ENCODE measurements at places on chromosomes 5 and 9. TPM values are rescaled to one million over a fixed set of nuclear protein-coding genes. Genes with fewer than 3 reads are reported as not detected.

MARCOL gene
- not detected for total RNA-seq

SELENOP gene
- total RNA-seq, result 1,002 TPM

FOXB2 gene
- not detected for total RNA-seq

ZBTB43 gene
- total RNA-seq, result 20.6 TPM

DNA sequence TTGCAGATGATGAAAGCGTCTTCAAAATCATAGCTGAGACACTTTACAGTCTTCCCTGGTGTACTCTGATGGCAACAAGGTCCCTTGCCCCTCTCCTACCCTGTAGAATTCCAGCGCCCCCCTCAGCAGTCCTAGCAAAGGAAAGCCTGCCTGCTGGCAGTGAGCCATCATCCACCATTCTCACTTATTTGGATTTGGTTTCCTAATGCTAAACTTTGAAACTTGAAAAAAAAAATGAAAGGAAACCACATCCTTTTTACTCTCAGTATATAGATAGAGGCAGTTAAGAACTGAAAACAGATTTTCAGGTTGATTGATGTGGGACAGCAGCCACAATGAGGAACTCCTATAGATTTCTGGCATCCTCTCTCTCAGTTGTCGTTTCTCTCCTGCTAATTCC, at the start of gene GZMA:
Gene GZMA (plus strand): TSS at position 299 of the 400 bp plus-strand sequence. CDS start 37 bp downstream, at position 336.
- H3K4me3 ChIP-seq, result no peak within 1 kb of the TSS
- no peaks in the 10 kb centered on the region for H3K4me1 ChIP-seq
- H3K27me3 ChIP-seq, result no peaks in the 10 kb centered on the region
- H3K36me3 ChIP-seq, result no peaks in the 10 kb centered on the region
- H3K27ac ChIP-seq, result no peak within 1 kb of the TSS
- DNase-seq, result no peak

DNA sequence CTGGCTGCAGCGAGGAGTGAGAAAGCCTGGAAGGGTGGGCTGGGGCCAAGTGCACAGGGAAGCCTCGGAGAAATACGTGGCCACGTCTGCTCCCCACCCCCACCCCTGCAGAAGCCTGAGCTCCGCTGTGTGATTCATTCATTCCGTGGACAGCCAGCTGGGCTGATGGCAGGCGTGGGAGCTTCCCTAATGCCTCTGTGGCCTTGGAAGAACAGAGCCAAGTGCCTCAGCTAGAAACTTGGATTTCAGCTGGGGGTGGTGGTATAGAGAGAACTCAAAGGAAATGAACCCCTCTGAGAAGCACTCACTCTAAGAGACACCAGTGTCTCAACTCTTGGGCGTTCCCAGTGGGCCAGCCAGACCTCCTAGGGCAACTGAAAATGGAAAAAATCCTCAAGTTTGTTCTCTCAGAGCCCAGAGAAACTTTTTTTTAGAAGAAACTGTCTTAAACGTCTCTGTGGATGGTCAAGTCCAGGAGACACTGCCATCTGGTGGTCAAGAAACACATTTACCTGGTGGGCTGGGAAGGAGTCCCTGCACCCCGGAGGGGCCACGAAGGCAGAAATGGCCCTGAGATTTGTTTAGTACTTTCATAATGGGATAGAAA, 18.0 kb downstream of the ATOX1 start:
- H3K4me1 ChIP-seq, result no peaks in the 10 kb centered on the region
- no peaks in the 10 kb centered on the region for H3K36me3 ChIP-seq
- no peak for DNase-seq

GRCh38 chr5:9686216-9686615, 56.1 kb upstream of the TAS2R1 start:
- H3K4me3 ChIP-seq, result no peak overlapping the region
- no peaks in the 10 kb centered on the region for H3K27me3 ChIP-seq
- no peak overlapping the region for H3K27ac ChIP-seq

GRCh38 chr9:80948066-80948465, 741.3 kb downstream of the TLE1 start:
- H3K36me3 ChIP-seq, result no peaks in the 10 kb centered on the region
- H3K27me3 ChIP-seq, result no peaks in the 10 kb centered on the region
- DNase-seq, result no peak
- H3K4me1 ChIP-seq, result no peaks in the 10 kb centered on the region
- no peak overlapping the region for H3K4me3 ChIP-seq
- no peak overlapping the region for H3K27ac ChIP-seq

DNA sequence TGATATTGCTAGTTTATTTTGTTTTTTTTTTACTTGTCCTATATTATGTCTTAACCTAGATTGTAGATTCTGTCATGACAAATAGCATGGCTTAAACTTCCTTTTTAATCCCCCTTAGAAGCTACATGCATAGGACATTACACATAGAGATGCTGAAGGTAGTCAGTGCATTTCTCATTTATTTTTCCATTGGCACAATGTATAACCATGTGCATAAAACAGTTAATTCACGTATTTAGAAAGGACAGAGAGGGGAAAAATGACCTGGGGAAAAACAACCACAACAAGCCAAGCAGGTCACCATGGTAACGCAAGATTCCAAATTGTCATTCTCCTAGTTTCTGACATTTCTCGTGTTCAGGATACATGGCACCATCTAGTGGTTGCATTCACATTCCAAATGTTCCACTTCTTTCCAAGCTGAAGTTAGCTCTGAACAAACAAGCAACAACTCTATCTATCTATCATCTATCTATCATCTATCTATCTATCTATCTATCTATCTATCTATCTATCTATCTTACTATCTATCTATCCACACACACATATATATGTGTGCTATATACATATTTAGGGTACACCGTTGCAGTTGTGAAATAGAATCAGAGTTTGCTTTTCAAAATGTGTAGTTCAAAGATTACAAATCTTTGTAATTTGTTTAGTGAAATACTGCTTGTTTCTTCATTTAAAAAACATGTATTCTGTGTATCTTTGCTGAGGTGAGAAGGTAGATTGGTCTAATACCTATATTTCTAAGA, 487.2 kb upstream of the ST8SIA4 start:
- no peaks in the 10 kb centered on the region for H3K36me3 ChIP-seq
- no peak for DNase-seq
- no peak overlapping the region for H3K4me3 ChIP-seq
- H3K27me3 ChIP-seq, result no peaks in the 10 kb centered on the region
- no peaks in the 10 kb centered on the region for H3K4me1 ChIP-seq

- DNase-seq, result no peak
- H3K27ac ChIP-seq, result no peak overlapping the region
- no peaks in the 10 kb centered on the region for H3K36me3 ChIP-seq
- no peaks in the 10 kb centered on the region for H3K27me3 ChIP-seq
Observed at GRCh38 chr5:56167519-56167918, 65.6 kb downstream of the ANKRD55 start.

DNA sequence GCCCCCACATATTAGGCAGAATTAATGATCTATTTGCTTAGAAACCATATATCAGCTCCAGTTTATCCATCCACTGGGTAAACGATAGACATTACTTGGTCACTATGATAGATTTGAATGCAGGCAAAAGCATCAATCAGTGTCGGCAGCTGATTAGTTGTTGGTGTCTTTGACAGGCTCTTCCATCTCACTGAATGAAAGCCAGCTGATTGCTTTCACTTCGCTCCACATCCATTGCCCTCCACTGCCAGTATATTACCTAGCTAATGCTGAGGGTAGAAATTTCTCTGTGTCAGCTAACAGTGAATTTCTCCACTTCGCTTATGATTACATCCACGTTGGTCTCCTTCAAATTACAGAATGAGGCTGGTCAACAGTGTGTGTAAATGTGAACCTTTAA, 821.3 kb upstream of the TYRP1 start:
- DNase-seq, result no peak
- H3K4me1 ChIP-seq, result no peaks in the 10 kb centered on the region
- H3K27me3 ChIP-seq, result no peaks in the 10 kb centered on the region
- H3K27ac ChIP-seq, result no peak overlapping the region
- H3K4me3 ChIP-seq, result no peak overlapping the region
- H3K36me3 ChIP-seq, result peaks cover 3% of the 10 kb centered on the region
